GM23248 (cell line): ENCODE measurements at places on chromosomes 7 and 10. TPM values are rescaled to one million over a fixed set of nuclear protein-coding genes. Genes with fewer than 3 reads are reported as not detected.

DNA sequence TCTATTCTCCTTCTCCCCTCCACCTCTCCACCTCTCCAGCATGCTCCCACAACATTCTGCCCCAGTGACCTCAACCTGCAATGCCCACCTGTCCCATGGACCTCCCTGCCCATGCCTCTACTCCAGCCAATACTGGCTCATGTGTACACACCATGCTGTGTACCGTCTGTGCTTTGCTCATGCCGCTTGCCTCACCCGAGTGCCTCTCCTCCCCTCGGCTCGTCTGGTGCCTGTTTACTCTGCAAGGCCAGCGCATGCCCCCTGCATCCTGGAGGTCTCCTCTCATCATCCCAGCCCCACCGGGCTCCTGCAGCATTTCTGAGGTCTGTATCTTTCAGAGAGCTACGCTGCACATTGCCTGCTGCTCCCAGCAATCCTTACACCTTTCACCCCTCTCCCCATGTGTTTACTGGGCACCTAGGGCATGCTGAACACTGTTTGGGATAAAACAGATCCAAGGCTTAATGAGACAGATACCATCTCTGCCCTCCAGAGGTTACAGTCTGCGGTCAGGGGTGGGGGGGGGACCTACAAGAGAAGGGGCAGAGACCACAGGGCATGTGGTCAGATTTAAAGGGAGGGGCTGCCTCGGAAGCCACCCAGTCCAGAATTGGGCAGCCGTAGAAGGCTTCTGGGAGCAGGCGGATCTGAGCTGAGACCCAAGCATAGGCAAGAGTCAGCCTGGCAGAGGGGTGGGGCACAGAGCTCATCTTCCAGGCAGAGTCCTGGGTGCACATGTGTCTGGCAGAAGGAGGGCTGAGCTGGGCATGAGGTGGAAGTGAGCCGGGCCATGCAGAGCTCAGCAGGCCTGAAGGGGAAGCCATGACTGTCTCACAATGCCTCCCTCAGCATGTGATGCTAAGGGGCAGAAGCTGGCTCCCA is 29.6 kb upstream of the PSAP start:
- peak; percentile 19 for DNase-seq

DNA sequence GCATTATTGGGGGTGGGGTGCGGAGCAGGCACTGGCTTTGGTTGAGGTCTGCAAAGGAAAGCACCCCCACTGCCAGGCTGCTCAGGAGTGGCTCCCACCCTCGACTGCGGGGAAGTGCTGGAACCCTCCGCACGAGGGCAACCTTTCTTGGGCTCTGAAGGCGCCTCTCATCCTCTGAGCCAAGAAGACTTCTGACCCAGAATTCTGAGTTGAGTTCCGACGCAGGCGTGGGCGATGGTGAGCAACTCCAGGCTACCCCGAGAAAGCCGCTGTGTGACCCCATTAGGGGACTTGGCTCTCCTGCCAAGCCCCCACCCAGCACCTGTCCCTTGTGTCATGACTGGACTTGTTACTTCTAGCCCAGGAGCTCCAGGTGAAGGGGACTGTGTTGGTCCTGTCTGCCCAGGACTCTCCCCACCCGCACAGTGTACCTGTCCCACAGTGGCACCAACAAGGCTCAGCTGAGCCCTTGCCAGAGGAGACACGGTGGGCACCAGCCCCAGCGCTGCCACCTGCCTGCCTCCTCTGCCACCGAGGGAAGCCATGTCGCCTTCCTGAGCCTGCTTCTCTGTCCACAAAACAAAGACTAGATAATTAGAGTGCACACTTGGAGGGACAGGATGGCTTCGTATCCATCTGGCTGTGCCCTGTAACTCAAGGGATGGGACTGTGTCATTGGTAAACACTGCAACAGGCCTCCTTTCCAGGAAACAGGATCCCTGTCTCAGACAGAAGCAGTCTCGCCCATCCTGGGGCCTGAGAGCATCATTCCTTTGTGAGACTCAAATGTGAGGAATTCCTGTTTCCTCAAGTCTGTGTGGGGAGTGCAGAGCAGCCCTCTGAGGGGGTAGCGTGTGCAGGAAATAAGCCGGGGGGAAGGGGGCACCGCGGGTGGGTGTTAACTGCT is 128.8 kb downstream of the LHPP start:
- DNase-seq, result no peak

DNA sequence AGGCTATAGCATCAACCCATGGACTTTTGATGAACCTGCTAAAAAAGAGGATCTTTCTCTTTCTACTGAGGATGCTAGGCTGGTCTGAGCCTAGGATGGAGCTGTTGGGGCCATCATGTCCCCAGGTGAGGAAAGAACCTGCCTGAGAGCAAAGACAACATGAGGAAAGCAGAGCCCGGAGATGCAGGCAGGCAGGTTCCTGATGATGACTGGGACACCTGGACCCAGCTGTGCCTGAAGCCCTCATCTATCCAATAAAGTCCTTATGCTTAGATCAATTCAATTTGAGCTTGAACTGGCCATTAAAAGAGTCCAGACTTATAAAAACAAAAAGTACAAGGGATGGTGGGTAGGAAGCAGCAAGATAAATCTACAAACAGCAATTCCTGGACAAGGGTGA is 48.9 kb downstream of the KIFBP start:
- DNase-seq, result no peak

DNA sequence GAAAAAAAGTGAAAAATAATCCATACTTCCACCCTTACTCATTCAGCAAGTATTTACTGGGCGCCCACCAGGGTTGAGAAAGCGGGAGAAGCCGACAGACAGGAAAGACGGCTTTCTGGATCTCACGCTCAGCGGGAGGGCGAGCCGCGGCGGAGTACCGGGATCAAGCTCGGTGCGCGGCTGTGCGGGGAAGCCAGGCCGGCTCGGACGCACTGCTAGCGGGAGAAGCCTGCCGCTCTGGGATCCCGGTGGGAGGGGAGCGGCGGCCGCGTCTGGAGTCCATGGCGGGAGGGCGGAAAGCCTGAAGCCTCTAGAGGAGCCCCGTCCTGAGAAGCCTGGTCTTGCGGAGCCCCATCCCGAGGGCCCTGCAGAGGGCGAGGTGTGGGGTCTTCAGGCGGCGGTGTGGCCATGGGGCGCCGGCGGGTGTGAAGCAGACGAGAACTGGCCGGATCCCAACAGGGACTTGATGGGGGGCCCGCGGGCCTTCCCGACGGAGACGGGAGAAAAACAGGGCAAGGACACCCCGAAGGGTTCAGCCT is 82.9 kb downstream of the VIPR2 start:
- no peak for DNase-seq

GRCh38 chr7:130393841-130394411 is 13.6 kb downstream of the CPA1 start:
- no peak for DNase-seq

DNA sequence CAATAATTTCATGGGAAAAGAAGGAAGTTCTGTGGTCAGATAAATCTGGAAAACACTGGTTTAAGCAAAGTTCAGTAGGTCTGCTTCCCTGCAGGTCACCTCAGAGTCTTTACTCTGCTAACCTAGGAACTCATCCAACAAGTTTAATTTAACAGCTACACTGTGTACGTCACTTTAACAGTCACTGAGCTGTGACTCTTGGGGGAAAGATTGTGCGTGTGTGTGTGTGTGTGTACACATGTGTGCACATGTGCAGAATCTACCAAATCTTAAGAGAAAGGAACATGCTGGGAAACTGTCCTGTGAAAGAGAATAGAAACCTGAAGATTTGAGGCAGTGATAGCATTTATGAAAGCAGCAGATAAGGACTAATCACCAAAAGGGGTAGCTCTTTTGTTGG is 62.6 kb downstream of the IKZF1 start:
- no peak for DNase-seq

DNA sequence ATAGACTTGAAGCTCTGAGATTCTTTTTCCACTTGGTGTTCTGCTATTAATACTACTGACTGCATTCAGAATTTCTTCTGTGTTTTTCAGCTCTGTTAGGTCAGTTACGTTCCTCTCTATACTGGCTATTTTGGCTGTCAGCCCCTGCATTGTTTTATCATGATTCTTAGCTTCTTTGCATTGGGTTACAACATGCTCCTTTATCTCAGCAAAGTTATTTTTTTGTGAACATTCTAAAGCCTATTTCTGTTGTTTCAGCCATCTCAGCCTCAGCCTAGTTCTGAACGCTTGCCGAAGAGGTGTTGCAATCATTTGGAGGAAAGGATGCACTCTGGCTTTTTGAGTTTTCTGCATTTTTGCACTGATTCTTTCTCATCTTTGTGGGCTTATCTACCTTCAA is 201.5 kb upstream of the GNAI1 start:
- peak; percentile 57 for DNase-seq

GRCh38 chr7:6516387-6516983 is 34.8 kb downstream of the GRID2IP start:
- peak; percentile 91 for DNase-seq

DNA sequence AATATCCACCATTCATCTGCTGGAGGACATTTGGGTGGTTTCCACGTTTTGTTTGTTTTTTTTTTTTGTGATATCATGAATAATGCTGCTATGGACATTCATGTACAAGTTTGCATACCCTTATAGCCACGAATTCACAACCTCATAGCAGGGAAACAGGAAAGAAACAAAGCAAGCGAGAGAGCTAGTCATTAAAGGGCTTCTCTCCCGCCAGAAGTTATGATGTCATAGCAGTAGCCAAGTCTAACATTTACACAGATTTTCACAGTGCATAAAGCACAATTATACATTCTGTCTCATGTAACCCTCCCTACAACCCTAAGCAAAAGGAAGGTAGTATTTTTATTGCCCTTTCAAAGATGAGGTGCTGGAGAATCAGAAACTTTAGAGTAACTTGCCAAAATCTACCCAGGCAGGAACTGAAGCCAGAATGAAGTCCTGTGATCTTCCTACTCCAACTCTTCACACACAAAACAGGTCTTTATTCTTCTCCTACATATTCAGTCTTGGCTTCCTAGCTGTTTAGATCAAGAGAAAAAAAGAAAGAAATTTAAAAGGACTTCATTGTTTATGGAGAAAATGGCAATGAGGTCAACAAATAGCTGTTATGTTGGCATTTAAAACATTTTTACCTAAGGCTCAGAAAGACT is 33.9 kb upstream of the GPAM start:
- no peak for DNase-seq

- peak; percentile 65 for DNase-seq
These were observed 171.5 kb upstream of the SP4 start for GRCh38 chr7:21256310-21256877.

GRCh38 chr10:77038407-77038806 is 599.2 kb downstream of the KCNMA1 start:
- no peak for DNase-seq

Gene CAV1
- polyA plus RNA-seq, result 1,736 and 1,789 TPM in 2 replicates

Gene VIM
- 3,784 and 3,823 TPM in 2 replicates for polyA plus RNA-seq

Gene MEPCE
- 7.7 and 8.0 TPM in 2 replicates for polyA plus RNA-seq

Gene SPDYE5
- 0.38 and 0.74 TPM in 2 replicates for polyA plus RNA-seq

Gene ZFAND4
- polyA plus RNA-seq, result 2.7 and 4.0 TPM in 2 replicates

Gene NRG3
- not detected in 2 replicates for polyA plus RNA-seq
